ENCODE measurements at places on chromosomes 1 and 21.
A peak's percentile ranks its signal among the peaks of the same experiment; 100 is the strongest.

- DNase-seq: no peak
These were observed 54.6 kb upstream of the NCAM2 start for GRCh38 chr21:20943561-20943997.

DNA sequence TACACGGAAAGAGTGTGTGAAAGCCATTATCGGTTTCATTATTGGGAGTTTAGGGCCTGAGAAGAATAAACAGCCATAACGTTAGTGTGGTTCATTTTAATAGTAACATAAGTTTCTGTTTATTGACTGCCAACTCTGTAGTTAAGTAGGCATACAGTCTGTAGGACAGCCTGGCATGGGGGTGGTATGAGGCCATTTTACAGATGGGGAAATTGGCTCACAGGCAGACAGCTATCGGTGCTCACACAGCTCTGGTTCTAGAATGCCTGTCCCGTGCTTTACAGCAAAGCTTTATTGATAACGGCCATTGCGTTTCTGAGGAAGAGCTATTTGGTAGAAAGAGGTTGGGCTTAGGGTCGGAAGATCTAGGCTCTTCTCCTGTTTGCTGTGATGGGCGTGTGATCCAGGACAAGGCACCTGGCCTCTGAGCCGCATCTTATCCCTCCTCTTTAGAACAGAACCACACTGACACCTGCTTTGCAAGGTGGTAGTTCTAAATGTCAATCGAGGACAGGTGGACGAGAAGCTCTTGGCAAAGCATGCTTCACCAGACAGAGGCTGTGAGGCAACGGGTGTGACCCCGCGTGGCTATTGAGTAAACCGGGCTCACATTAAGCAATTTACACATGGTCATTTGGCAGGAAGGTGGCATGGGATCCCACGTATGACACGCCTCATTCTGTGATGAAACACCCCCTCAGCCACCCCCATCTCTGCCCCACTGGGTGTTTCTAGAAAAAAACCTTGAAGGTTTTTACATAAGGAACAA lies 14.9 kb downstream of the ETS2 start:
- no peak for DNase-seq

DNA sequence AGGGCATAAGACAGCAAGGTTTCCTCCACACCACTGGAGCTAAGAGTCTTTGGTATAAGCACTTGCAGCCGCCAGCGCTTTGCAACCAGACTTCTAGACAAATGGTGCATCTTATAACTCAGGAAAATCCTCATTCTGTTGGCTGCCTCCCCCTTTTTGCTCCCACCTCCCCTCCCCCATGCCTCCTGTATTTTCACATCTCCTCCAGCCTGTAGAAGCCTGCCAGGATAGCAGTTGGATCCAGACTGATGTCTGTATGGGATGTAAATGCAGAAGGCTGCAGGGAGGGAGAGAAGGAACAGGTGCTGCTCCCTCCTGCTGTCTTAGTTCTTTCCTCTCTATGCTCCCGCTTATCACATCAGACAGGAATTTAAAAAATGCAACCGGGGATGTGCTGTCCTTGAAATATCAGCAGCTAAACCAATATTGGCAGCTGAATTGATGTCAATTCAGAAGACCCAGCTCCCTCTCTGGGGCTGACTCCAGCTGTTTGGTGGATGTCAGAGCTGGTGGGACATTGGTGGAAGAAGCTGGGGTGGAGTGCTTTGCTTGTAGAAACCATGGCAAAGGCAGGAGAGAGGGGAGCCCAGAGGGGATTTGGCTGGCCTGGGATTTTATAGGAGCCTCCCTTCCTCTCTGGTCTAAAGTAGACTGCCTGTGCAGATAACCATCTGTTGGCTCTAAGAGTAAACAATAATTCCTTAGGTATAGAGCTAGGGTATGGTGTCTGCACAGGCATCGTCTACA lies 53.5 kb downstream of the NFASC start:
- DNase-seq: no peak

- DNase-seq: no peak
These were observed 176.3 kb downstream of the PTPRU start for GRCh38 chr1:29412591-29412990.

GRCh38 chr1:205481629-205482151 lies 22.8 kb upstream of the CDK18 start:
- DNase-seq: no peak

- DNase-seq: no peak
These were observed 17.7 kb downstream of the PTPRC start for GRCh38 chr1:198656500-198656932.

DNA sequence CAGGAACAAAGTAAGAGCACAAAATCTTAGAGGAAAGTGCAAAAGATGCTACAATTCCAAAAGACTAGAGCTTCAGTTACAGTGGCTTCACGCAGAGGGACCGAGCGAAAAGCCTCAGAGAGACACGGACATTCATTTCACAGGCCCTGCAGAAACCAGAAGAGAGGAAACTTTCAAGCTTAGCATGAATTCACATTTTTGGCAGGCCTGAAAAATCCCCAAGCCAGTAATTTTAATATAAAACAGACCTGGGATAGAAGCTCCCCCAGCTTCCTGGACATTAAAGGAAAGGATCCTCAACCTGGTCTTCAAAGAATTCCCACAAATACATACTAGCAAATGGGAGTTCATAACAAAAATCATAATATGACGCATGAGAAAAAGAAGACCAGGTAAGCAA lies 66.2 kb downstream of the HSF2BP start:
- DNase-seq: no peak

DNA sequence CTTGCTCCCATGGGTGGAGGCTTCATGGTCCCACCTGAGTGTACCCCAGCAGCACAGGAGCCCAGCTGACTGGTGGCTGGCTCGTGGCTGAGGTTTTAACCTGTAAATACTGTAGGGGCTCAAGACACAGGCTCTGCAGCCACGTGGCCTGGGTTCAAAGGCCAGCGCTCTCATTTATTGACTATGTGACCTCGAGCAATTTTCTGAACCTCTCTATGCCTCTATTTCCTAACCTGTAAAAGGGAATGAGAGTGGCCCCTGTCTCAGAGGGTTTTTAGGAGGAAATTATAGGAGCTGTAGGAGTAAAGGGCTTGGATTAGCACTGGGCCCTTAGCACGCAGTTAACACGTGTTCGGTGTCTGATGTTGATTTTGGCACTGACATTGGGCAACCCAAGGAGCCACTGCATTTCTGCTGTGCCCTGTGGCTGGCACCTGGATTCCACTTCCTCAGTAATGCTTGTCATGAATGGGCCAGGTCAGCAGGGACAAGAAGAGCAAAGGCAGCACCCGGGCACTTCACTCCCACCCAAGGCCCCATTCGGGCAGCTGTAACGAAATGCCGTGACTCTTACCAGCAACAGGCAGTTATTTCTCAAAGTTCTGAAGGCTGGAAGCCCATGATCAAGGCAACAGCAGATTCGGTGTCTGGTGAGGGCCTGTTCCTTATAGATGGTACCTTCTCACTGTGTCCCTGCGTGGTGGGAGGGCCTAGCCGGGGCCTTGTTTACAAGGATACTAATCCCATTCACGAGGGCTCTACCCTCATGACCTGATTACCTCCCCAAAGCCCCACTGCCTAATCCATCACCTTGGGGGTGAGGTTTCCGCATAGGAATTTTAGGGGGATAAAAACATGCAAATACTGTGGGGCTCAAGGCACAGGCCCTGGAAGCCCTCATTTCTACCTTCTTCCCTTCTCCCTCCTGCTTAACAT lies 25.2 kb downstream of the ARHGEF10L start:
- DNase-seq: no peak

DNA sequence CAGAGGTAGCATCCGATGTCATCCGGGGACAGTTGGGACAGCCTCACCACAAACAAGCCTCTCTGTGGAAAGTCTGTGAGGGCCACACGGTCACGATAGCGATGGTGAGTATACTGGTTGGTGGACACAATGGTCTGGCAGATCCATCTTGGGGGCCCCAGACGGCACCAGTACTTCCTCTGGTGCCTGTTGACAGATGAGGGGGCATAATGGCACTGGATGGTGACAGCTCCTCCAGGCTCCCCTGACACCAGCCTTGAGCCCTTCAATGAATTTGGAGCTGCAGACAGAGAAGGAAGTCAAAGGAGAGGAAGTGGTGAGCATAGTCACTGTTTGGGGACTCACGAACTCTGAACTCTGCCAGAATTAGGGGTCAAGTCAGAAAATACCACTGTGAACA lies 8.0 kb downstream of the FCAMR start:
- no peak for DNase-seq

DNA sequence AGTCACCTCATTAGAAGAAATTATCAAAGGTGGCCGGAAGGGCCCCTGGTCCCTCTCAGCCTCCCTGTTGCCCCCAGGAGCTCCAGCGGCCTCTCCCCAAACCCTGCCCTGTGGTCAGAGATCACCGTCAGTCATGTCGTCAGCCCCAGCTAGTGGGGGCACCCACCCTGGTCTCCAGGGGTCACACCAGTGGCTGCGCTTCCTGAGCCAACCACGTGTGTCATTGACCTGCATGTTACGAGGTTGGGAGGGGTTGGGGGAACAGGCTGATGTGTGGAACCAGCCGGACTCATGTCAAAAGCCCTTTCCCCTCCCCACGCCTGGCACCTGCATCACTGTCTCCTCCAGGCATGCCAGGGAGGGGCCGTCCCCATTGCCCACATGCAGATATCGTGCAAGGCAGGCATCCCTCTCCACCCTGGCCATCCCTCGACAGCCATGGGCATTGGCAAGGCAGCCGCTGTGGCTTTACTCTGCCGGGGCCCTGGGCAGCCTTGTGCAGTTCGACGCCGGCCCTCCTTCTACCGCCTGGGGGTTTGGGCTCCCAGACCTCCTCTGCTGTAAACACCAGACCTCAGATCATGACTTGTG lies 128.7 kb downstream of the CRYAA start:
- DNase-seq: peak; percentile 2

DNA sequence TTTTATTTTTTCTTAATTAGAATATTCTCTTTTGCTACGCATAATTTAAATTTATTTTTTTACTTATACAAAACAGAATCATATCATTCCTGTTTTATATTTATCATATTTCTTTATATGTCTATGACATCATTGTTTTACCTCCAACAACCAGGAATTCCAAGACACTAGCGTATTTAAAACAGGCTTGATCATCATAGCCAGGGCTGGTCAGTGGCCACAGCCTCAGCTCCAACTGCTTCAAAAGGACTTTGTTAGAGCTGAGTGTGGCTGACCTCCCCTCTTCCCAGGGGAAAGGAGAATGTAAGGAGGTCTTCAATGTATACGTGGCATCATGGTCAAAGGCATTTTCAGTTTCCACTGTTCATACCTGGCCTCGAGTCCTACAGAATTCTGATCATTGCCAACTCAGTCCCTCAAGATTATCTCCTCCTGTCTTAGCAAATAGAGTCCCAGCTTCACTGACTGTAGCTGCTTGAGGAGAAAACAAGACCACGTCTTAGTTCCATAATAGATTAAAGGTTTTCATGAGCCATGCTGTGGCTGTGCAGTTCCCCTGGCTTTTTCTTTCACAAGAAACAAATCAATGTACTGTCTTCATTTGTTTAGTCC lies 444.0 kb downstream of the PTPRC start:
- DNase-seq: no peak

GRCh38 chr1:205739348-205740160 lies 10.4 kb downstream of the NUCKS1 start:
- DNase-seq: no peak

- no peak for DNase-seq
These were observed 110.1 kb downstream of the HMGB4 start for GRCh38 chr1:33973799-33974545.

DNA sequence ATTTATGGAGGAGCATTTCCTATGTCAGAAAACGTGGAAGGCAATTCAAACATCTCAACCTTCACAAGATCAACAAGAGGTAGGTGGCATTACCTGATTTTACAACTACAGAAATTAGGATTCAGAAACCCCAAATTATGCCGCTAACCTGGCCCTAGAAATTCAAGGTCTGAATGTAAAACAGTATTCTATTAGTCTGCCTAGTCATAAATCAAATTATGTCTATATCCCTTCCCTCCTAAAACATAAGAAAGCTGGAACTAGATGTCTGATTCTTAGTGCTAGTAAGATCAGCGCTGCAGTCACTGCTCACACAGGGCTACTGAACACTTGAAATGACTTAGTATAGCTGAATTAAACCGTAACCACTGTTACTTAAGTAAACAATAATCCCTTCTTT lies 1.4 kb downstream of the TOMM20 start:
- no peak for DNase-seq

DNA sequence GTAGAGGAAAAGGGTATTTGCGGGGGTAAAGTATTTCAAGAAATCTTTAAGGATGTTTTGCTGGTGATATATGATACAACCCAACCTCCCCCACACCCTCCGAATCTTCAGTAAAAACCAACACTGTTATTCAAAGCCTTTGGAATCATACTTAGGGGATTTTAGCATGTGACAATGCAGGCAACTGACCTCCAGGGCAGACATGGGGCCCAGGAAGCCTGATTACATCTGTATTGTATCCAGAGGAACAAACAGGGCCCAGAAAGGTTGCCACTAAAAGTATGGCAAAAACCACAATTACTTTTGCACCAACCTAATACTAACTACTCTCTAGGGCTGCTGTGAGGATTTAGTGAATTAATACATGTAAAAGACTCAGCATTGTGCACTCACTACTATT lies 43.9 kb upstream of the CNN3 start:
- DNase-seq: no peak

GRCh38 chr1:16352842-16353535 lies 709 bp upstream of the FBXO42 start:
- no peak for DNase-seq

DNA sequence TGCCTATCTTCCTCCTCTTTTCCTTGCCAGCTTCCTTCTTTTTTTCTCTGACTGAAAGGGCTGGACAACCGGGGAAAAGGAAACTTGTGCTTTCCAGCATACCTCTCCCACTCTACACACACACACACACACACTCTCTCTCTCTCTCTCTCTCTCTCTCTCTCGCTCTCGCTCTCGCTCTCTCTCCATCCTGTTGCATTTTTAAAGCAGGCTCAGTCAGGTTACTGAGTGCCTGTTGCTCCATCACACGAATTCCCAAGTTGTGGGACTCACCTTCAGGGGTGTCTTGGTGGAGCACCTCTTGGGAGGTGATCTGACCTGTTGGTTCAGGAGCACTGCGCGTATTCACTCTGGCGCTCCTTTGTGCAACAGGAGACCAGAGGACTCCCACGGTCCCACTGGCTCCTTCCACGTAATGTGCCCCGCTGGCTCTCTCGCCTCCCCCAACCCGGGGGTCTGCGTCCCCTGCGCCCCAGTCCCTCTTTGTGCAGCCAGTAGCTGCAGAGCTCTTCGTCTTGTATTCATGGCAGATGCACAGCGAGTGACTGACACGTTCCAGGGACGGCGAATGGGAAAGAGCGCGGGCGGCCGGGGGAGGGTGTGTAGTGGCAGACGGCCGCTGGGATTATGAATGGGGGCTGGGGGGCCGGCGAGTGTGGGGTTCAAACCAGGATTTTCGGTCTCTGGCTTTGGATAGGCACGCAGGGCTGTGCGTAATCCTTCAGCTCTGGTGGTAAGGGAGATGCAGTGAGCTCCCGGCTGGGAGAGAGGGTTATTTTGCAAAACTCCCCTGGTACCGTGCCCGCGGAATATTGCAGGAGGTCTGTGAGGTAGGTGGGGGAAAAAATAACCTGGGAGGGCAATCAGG lies 660 bp upstream of the PDE4B start:
- peak; percentile 11 for DNase-seq

- no peak for DNase-seq
These were observed 80.5 kb downstream of the FNBP1L start for GRCh38 chr1:93528412-93528811.

Data from left ventricle myocardium inferior (tissue), 1 donor.